Activated CD4-positive, alpha-beta T cell treated with anti-CD3 and anti-CD28 coated beads, Interleukin-10, Interleukin-2, amounts not matched to agents 100 ng/mL and 50 ng/mL, durations not matched to agents 16 hours and 8 hours (primary cell): ENCODE measurements at places on chromosomes 13 and 19.

GRCh38 chr13:59472134-59472533 lies 691.6 kb downstream of the DIAPH3 start:
- DNase-seq: no peak

DNA sequence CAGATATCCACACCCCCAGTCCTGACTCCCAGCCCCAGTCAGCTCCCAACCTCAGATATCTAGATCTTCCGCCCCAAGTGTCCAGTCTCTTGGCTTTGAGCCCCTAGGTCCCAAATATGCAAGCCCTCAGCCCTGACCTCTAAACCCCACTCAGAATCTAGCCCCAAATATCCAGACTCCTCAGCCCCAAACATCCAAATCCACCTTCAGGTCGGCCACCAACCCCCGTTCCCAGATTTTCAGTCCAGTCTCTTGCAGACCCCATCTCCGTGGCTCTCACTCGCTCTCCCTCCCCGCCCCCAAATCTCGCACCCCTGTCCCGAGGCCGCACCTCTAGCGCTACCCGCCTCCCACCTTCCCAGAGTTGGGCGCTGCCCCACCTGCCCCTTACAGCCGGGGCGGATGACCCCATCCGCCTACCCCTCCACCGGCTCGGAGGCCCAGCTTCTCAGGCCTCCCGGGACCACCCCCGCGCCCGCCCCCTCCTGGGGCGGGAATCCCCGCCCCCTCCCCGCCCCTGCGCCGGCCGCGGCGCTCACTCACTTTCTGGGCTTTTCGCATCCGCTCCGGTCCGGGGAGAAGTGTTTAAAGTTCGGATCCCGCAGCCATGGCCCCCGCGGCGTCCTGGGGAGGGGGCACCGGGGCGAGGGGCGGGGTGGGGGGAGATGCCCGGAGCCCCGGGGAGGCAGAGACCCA lies 604 bp downstream of the ERFL start:
- peak; percentile 12 for DNase-seq

- DNase-seq: no peak
These were observed 20.6 kb upstream of the GTF3A start for GRCh38 chr13:27403727-27404385.

GRCh38 chr13:40476175-40476958 lies 190.1 kb downstream of the FOXO1 start:
- DNase-seq: no peak

GRCh38 chr19:49132974-49133609 lies 13.7 kb downstream of the PPFIA3 start:
- no peak for DNase-seq

DNA sequence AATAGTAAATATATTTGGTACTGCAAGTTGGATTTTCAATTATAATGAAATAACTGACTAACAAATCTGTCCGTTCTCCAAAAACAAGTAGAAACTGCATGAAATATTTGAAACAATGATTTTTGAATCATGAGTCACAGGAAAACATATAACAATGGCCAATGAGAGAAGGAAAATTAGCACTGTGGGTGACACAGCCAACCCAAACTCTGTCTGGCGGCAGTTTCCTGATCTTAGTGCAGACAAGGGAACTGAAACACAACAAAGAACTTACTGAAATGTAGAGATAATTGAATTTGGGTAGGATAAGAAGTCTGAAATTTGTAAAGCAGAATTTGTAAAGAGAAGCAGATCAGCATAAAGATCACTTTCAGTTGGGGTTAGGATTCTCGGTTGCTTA lies 2743.3 kb upstream of the PCDH20 start:
- no peak for DNase-seq

GRCh38 chr13:44280456-44280855 lies 93.2 kb upstream of the SERP2 start:
- DNase-seq: no peak

DNA sequence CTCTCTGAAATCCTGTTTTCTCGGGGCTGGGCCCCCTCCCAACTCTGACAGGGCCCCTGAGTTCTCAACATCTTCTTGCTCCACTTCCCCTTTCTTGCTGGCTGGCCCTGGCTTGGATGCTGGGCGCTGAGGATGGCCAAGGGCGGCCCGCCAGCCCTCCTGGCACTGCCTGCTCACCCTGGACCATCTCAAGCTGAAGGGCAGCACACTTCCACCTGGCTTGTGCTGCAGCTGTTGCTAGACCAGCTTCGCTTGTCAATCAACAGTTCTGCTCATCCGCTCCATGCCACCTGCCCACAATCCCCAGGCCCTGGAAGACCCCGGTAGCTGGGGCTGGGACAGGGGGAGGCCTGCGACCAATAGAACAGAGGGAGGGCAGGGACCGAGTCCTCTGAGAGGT lies 6.9 kb upstream of the GMIP start:
- DNase-seq: no peak

DNA sequence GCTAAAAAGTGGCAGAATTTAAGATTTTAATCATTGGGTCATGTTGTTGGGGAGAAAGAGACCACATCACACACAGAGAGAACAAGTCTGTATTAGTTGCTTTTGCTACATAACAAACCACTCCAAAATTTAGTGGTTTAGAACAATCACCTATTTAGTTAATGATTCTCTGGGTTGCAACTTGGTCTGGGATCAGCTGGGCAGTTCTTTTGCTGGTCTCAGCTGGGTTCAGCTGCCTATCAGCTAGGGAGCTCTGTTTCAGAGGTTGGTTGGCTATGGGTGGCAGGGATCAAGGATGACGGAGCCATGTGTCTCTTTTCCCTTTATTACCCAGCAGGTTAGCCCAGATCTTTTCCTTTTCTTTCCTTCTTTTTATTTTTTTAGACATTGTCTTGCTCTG lies 8.9 kb downstream of the PINLYP start:
- no peak for DNase-seq

DNA sequence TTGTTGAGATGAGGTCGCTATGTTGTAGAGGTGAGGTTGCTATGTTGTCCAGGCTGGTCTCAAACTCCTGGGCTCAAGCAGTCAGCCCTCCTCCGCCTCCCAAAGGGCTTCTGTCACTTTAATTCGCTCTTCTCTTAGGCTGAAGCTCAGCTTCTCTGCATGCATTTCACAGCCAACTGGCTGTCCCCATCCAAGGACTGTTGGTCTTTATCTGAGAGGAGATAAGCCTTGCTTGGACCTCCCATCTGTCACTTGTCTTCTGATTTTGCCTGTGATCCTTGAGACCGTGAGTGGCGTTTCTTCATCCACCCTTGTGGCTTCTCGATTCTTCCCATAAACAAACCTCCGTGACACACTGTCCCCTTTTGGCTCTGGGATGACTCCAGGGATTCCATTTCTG lies 24.4 kb downstream of the CERS1 start:
- no peak for DNase-seq

DNA sequence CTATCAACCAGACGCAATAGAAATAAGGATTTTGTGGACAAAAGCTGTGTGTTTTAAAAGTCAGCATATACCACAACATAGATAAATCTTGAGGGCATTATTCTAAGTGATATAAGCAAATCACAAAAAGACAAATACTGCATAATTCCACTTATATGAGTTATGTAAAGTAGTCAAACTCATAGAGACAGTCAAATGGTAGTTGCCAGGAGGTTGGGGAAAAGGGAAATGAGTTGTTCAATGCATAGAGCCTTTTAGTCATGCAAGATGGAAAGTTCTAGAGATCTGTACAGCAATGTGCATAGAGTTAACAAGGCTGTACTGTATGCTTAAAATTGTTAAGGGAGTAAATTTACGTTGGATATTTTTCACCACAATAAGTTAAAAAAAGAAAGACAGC lies 244.7 kb downstream of the DCT start:
- no peak for DNase-seq

- no peak for DNase-seq
These were observed 254.8 kb downstream of the FGF9 start for GRCh38 chr13:21925720-21926119.

DNA sequence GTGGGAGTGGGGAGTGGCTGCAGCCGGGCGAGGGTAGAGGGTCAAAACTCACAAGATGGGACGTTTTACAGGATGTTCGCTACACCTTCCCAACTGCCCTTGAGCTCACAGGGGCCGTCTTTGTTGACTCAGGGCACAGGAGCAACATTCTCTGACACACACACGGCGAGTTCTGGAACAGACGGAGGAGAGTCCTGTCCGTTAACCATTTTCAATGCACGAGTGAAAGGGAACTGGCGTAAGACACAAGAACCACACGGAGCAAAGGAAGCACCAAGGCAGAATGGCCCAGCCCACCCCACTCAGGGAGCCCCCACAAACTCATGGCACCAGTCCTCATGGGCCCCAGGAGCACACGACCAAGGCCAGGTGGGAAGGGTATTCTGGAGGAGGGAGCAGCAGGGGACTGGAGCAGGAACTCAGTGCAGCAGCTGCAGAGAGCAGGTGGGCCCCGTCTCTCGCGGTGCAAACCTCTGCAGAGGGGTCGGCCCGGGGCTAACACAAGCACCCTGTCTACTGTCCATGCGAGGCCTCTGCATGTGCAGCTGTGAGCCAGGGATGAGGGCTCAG lies 37.9 kb upstream of the ISYNA1 start:
- no peak for DNase-seq

DNA sequence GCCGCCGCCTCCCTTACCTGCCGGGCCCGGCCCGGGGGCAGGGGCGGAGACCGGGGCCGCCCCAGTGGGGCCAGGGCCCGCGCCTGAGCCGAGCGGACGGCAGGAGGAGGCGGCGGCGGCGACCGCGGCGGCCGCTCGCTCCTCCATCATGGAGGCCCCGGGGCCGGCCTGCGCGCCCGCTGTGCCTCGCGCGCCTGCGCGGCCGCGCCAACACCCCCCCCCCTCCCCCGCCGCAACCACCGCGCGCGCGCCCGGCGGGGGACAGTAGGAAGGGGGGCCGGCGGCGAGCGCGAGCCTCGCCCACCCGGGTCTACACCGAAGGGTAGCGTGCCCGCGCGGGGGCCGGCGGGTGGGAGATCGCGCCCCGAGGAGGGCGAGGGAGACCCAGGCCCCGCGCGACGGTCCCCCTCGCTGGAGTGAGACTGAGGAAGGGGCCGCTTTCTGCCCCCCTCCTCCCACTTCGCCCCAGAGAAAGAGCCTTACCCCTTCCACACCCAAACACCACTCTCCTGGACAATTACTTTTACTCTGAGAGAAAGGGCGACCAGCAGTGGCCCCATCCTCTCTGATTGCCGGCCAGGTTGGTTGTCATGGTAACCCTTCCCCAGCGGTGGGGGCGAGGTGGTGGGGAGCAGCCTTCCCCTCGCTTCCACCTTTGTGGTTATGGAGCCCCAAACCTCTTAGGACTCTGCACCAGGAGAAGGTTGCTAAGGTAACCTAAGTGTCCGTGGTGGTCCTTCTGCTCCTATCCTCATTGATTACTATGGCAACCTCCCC lies at the start of gene STRN4:
STRN4 (minus strand) TSS at position 170 of the 777 bp plus-strand sequence; CDS start at position 150, 20 bp downstream.
- DNase-seq: peak; percentile 65

DNA sequence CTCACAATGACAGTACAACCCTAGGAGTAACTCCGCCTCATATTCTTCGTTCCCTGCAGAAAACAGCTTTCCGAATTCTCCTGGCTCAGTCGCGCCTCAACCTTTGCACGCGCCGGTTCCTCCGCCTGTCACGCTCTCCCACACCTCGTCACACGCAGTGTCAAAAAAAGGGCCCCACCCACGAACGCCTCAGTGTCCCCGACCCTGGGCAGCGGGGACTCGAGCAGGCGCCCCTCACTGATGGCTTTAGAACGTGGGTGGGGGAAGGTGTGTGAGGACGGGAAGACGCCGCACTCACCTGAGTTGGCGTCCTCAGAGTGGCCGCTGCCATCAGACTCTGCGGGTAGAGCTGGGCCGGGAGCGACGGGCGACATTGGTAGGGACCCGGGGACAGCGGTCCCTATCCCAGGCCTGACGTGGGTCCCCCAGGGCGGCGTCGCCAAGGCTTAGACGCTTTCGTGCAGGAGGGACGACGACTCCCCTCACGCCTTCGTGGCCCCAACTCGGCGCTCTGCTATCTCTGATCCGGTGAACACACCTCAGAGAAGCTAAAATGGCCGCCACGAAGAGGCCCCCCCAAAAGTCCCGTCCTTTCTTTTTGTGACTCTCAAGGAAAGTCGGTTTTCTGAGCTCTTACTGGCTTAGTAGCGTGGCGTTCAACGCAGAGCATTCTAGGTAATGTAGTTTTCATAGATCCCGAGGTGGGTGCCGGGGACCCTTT lies at the start of gene ZNF154:
ZNF154 (minus strand) TSS at position 564 of the 721 bp plus-strand sequence; CDS start at position 331, 233 bp downstream.
- peak; percentile 25 for DNase-seq

DNA sequence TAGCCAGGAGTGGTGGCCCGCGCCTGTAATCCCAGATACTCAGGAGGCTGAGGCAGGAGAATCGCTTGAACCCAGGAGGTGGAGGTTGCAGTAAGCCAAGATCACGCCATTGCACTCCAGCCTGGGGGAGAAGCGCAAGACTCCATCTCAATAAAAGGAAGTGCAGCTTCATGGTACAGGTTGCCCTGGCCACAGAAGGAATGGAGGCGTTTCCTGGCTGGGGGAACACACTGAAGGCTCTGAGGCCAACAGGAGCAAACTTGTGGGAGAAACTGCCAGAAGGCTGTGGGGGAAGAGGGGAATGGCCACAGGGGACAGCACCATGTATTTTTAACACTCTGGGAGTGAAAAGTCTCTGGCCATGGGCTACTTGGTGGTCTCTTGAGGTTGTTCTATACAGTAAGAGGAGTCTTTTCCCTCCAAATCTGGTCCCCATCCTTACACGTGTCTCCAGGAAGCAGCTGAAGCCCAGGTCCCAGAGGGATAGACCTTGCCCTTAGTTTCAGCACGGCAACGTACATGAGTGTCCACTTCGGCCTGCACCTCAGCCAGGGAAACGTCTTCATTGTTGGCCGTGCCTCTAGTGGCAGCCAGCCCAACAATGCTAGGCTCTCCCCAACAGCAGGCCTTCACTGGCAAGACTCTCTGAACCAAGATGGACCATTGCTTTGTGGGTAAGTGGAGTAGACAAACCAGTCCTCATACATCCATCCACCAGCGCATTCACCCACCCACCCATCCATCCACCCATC lies 7.4 kb downstream of the MICOS13 start:
- no peak for DNase-seq

- no peak for DNase-seq
These were observed 757.1 kb downstream of the LIG4 start for GRCh38 chr13:107458269-107458668.

GRCh38 chr13:83681547-83681946 lies 200.7 kb downstream of the SLITRK1 start:
- DNase-seq: no peak

DNA sequence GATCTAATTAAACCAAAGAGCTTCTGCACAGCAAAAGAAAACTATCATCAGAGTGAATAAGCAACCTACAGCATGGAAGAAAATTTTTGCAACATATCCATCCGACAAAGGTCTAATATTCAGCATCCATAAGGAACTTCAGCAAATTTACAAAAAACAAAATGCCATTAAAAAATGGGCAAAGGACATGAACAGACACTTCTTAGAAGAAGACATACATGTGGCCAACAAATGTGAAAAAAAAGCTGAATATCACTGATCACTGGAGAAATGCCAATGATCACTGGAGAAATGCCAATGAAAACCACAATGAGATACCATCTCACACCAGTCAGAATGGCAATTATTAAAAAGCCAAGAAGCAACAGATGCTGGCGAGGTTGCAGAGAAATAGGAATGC lies 32.5 kb downstream of the ZNF582 start:
- DNase-seq: no peak

GRCh38 chr19:30930941-30931706 lies 418.1 kb downstream of the TSHZ3 start:
- no peak for DNase-seq
